GDM1 (cell line): ENCODE measurements at places on chromosomes 1 and 21.

- DNase-seq = peak; percentile 40
Measured at GRCh38 chr1:58395355-58395754, 151.2 kb downstream of the OMA1 start.

DNA sequence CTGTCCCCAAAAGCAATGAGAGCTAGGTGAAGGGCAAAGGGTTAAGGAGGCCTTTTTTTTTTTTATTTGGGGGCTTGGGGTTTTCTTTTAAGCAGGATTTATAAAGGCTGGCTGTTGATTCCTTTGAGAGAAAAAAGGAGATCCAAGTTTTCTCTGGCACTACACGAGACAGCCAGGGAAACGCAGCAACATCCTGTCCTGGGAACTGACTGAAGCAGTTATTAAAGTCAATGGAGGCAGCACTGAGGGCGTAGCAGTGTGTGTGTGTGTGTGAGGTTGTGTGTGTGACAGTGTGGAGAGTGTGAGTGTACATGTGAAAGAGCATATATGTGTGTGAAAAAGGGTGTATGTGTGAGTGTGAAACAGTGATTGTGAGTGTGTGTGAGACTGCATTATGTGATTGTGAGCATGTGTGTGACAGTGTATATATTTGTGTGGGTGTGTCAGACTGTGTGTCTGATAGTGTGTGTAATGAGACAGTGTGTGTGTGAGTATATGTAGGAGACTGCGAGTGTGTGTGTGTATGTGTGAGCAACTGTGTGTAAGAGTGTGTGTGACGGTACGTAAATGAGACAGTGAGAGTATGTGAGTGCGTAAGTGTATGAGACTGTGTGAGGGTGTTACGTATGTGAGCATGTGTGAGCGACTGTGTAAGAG, 65.9 kb upstream of the TIAM1 start:
- no peak for DNase-seq

DNA sequence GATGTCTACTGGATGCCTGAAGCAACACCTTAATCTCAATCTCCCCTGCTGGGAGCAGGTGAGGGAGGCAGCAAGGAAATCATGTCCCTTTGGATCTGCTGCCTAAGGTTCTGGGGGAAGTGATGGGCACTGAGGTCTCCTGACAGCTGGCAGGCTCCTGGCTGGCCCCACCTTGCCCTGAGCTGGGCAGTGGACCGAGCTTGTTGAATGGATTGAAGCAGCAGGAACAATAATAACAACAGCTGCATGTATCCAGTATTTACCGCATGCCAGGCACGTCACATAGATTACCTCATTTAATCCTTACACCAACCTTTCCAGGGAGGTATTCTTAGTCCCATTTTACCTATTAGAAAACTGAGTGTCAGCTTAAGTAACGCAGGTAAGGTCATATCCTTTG, 133.9 kb downstream of the PLXNA2 start:
- no peak for DNase-seq

DNA sequence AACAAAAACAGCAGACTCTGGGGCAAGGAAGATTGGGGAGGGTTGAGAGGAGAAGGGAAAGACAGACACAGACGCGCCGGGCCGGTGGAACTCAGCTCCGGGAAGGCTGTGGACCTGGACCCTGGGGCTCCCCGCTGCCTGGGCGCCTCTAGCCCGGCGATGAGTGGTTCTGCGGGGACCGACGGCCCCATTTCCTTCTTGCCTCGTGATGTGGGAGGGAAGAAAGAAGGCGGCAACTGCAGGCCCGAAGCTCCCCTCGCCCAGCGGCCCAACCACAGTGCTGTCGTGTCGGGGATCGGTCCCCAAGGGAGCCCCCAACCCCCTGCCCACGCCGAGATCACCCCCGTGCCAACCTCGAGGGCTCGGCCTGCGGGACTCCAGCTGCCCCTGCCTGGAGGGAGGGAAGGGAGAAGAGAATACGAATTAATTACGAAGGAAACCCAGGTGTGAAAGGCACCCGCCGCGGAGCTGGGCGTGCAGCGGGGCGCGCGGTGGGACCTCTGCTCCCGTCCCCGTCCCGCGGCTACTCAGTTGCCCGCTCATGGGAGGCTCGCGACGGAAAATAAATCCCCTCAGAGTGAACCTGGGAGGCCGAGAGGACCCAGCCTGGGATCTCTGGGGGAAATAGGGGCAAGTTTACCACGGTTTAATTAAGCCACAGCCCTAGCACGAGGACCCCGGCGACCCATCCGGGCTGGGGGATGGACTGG, 7.4 kb downstream of the FOXD3 start:
- no peak for DNase-seq

DNA sequence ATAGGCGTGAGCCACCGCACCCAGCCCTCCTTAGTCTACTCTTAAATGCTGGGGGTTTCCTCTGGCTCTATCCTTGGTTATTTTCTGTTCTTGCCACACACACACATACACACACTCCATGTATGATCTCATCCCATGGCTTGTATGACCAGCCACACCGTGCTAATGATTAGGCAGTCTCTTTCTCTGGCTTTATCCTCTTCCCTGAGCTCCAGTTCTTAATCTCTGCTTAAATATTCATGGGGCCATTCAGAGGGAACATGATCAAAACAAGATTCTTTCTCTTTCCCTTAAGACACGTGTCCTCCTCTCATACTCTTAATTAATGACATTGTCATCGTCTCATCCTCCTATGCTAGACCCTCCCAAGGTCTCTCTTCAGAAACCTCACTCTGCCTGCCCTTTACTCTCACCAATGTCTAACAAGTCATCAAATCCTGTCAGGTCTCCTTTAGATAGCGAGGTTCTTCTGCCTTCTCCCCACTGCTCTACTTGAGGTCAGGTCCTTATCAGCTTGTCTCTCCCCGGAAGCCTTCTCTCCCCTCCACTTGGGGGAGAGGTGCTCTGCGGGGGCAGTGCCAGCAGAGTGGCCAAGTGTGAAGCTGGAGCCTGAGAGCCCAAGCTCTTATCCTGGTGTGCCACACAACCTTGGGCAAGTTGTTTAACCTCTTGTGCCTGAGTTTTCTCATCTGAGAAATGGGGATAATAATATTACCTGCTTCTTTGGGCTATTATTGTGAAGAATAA, 83.0 kb upstream of the GNG12 start:
- no peak for DNase-seq

DNA sequence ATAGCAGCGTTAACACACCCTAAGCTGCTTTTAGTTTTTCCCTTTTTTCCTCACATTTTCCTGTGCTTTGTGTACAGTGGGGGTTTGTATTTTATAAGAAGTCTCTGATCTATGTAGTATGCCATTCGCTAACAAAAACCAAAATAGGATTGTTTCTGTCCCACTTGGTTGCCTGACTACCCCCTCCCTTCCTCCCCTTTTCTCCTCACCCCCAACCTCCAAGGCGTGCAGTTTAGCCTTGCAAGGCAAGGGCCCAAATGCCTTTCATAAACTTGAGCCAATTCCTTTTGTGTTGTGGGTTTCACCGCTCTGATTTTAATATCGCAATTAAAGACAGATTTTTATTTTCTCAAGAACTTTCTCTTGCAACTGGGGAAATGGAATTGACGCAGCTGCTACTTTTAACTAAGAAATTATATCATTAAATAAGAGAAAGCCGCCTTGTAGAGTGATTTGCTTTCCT, 276.9 kb downstream of the TM2D1 start:
- DNase-seq = no peak
